ENCODE measurements at places on chromosomes 7 and 10.

DNA sequence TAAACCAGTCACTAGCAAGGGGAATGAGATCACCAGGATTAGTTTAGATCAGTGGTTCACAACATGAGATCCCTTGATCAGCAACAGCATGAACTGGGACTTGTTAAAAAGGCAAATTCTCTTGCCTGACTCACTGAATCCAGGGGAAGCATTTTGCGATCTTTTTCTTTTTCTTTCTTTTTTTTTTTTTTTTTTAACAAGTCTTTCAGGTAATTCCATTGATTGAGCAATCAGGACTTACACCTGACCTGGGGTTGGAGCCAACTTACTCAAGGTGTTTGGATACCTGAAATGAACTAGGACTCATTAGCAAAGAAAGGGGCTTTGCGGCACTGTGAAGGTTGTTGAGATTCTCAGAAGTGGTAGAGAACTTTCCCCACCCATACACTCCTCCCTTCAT, 47.1 kb upstream of the PRR15 start:
- DNase-seq, result no peak

- DNase-seq, result no peak
These were observed 147.2 kb downstream of the SFMBT2 start for GRCh38 chr10:7263616-7264015.

GRCh38 chr7:133691727-133692610, 435.2 kb upstream of the LRGUK start:
- DNase-seq, result no peak

- DNase-seq, result no peak
These were observed 47.2 kb downstream of the OSBPL3 start for GRCh38 chr7:24932815-24933214.

DNA sequence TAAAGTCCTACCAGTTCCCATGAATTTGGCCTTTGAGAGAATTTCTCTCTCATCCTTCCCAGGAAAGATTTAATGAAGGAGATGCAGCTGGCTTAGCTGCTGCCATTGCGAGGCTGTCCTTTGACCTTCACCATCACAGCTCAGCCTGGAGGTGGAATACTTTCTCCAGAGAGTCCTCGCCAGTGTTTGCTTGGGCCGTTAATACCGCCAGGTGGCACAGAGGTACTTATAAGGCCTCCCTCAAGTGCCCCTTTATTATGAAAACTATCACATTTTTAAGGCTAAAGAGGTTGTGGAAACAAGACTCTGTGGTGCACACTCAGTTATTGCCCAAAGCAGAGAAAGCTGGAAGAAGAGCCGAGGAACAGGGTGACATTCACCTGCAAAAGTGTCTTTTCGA, 330.6 kb downstream of the CCSER2 start:
- no peak for DNase-seq

- no peak for DNase-seq
These were observed 960.7 kb upstream of the CELF2 start for GRCh38 chr10:10056961-10057360.

GRCh38 chr7:1040790-1041189, 3.6 kb upstream of the GPR146 start:
- no peak for DNase-seq

- no peak for DNase-seq
These were observed 127.7 kb downstream of the DIP2C start for GRCh38 chr10:561721-562120.

DNA sequence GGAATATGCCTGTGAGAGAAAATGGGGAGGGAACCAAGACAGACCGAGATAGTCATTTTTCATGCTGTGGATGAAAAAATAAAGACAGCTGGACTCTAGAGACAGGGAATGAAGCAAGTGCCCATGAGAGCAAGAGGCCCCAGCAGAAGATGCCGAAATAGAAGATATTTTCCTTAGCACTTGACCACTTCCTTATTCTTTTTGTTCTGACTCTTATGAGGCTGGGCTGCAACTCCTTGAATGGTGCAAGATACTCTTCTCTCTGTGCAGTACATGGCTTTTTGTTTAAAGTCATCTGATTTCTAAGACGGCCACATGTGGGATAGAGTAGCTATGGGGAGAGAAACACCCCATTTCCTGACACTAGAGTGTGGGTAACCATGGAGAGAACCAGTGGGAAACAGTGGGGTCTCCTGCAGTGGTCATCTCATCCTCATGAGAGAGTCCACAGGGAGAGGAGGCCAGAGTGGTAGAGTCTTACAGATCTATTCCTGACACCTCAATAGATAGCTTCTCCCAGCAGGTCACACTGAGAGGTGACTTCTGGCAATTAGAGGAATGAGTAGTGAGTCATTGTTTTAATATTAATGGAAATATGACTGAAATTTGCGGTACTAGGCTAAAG, 18.0 kb upstream of the VCL start:
- no peak for DNase-seq

- no peak for DNase-seq
These were observed 45.4 kb downstream of the TMEM168 start for GRCh38 chr7:112744818-112745217.

DNA sequence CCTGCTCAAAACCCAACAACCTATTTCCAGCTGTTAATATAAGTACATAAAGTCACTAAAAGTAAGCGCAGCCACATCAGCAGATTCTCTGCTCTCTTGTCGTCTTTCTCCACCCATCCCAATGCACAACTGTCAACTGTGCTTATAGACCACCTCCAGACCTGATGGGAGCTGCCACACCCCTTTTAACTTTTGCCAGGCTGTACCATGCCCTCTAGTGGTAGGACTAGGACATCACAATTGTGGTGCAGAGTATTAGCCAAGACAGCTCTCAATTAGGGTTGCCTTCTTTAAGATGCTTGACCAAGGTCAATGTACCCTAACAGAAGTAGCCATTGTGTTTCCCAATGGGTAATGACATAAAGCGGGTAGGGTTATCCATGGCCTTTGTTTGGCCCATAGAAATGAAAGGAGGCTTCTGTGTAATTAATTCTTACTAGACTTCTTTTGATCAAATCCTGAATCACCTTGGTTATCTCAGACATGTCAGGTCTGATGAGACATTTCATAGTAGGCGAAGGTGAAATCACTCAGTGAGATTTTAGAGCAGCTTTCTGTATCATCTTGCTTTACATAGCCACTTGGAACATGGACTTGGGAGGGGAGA, 68.1 kb downstream of the SCRN1 start:
- DNase-seq, result peak; percentile 15

- no peak for DNase-seq
These were observed 26.9 kb upstream of the SORBS1 start for GRCh38 chr10:95588025-95588424.

DNA sequence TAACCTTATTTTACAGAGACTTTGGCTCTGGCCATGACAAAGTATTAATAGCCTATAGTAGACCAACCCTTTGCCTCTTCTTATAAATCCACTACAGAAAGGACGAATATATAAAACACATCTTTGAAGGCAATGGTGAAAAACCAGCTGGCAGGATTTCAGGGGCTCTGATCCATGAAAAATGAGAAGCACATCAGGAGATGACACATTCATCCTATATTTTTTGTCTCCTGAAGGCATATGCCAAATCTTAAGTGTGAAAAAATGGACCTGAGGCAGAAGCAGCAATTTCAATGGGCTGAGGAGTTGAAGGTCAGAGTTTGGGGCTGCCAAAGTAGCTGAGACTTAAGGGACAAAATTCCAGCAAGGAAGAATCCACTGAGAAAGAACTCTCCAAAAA, 14.4 kb downstream of the RNF216 start:
- DNase-seq, result no peak

DNA sequence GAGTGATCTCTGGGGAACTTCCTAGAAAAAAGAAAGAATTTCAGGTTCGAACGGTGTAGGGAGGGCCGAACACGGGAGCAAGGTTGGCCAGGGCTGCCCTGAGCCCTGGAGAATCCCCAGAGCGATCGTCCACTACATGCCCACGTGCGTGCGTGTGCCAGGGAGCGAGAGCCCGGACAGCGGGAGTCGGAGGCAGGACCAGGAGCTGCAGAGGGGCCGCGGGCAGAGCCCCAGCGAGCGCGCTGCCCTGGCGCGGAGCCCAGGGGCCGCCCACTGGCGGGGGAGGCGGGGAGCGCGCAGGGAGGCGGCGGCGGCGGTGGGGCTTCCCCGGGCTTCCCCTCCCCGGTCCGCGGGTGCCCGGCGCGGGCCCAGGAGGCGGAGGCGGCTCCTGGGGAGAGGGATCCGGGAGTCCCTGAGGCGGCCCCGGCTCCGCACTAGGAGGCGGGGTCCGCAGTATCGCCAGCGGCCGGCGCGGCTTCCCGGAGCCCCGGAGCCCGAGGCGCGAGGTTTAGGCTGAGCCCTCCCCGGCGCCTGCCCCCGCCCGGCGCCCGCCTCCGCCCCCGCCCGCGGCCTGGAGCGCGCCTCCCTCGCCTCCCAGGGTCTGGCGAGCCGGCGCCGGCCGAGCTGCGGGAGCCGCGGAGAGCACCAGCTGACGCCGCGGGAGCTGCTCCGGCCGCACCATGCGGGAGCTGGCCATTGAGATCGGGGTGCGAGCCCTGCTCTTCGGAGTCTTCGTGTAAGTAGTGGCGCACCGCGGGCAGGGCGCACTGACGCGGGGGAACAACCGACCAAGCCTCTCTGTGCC, at the start of gene PLPP4:
TSS of gene PLPP4 (plus strand) at position 602 of the 805 bp plus-strand sequence. CDS start at position 681, 79 bp downstream.
- peak; percentile 55 for DNase-seq

DNA sequence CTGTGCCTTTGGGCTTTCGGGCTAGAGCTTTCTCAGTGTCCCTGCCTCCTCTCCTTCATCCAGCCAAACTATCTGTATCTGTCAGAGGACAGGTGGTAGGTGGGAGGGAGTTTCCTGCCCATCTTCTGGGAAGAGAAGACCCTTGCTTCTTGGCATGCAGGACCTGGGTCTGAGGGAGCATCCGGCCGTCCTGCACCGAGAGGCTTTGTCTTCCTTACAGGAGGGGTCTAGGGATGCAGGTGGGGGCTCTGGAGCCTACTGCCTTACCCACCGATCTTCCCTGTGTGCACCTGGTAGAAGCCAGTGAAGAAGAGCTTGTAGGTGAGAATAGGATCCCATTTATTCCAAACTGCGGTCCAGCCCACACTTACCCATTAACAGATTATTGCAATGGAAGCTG, 5.8 kb upstream of the KLF6 start:
- DNase-seq, result no peak

GRCh38 chr7:50317221-50317678, 12.7 kb downstream of the IKZF1 start:
- no peak for DNase-seq

GRCh38 chr7:137485818-137486217, 142.3 kb upstream of the PTN start:
- no peak for DNase-seq
